ENCODE measurements at places on chromosomes 16 and 17. TPM values are rescaled to one million over a fixed set of nuclear protein-coding genes. Genes with fewer than 3 reads are reported as not detected.
A peak's percentile ranks its signal among the peaks of the same experiment; 100 is the strongest.

DNA sequence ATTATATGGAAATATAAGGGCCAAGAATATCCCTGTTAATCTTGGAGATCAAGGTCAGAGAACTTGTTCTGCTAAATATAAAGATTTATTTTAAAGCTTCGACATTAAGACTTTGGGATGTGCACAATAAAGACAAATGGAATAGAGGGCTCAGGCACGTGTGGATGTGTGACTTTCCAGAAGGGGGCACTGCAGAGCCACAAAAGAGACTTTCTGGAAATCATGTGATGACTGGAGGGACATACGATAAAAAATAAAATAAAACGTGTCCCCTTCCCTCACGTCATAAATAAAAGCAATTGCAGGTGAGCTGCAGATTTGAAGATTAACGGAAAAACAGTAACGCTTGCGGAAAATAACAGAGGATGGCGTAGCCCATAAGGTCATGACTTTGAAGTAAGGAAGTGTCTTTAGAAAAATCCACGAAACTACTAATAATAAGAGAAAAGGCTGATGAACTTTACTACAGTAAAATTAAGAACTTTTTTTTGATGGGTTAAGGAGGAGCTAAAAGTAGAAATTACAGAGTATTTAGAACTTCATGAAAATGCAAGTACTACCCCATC lies 9.4 kb upstream of the ENGASE start:
- no peak overlapping the region for H3K4me3 ChIP-seq
- no peaks in the 10 kb centered on the region for H3K27me3 ChIP-seq
- H3K4me1 ChIP-seq, result no peaks in the 10 kb centered on the region
- no peak for DNase-seq
- no peak overlapping the region for H3K27ac ChIP-seq

Gene SEPTIN12
- 0.42 TPM for total RNA-seq

- no peak overlapping the region for H3K4me3 ChIP-seq
- H3K27me3 ChIP-seq, result peaks cover 3% of the 10 kb centered on the region
- no peaks in the 10 kb centered on the region for H3K36me3 ChIP-seq
These were observed 53.4 kb upstream of the NKD1 start for GRCh38 chr16:50494501-50495491.

- H3K4me1 ChIP-seq, result peaks cover 9% of the 10 kb centered on the region
- no peak overlapping the region for H3K4me3 ChIP-seq
- no peaks in the 10 kb centered on the region for H3K27me3 ChIP-seq
- DNase-seq, result no peak
- H3K27ac ChIP-seq, result no peak overlapping the region
These were observed 12.6 kb downstream of the IL34 start for GRCh38 chr16:70658921-70659320.

- H3K36me3 ChIP-seq, result no peaks in the 10 kb centered on the region
- peaks cover 13% of the 10 kb centered on the region for H3K4me1 ChIP-seq
- peak overlapping the region; percentile 78 for H3K4me3 ChIP-seq
- peak overlapping the region; percentile 83 for H3K27ac ChIP-seq
- no peak for DNase-seq
- no peaks in the 10 kb centered on the region for H3K27me3 ChIP-seq
These were observed 1.4 kb downstream of the APRT start for GRCh38 chr16:88810166-88810911.

DNA sequence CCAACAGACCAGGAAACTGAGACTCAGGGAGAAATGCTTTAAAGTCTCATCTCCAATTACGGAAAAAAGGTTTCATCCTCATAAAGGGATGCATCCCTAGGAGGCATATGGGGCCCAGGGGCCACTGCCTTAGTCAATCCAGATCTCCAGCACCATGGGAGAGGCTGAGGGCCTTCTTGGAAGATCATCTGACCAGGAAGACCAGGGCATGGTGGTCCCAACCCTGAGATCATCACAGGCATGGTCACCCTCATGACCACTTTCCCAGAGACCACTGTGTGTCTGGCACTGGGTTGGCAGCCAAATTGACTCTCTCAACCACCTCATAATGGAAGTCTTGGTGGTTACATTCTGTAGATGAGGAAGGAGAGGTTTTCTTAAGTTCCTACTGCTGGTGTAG lies 23.4 kb upstream of the CES5A start:
- peaks cover 13% of the 10 kb centered on the region for H3K27me3 ChIP-seq
- DNase-seq, result no peak
- no peak overlapping the region for H3K4me3 ChIP-seq
- no peaks in the 10 kb centered on the region for H3K36me3 ChIP-seq

DNA sequence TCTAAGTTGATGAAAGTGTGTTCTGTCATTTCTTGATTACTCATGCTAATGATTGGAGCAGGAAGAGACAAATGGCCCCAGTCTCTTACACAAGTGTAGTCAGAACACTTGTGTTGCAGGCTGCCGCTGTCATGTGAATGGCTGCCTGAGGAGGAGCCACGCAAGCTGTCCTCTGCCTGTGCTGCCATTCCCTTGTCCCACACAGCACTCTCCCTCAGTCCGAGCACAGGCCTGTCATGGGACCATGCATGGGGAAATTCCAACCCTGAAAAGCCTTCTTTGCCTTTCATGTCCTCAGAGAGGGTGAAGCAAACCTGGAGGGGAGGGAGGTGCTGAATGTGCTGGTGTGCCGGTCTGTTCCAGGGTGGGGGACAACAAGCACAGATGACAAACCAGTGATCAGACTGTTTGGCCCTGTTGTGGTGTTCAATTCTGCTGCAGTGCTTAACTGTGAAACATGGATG lies 109.4 kb downstream of the MRTFB start:
- H3K27me3 ChIP-seq, result no peaks in the 10 kb centered on the region
- H3K27ac ChIP-seq, result peak overlapping the region; percentile 23
- H3K4me3 ChIP-seq, result no peak overlapping the region

Gene ABCC11
- total RNA-seq, result 0.47 TPM

DNA sequence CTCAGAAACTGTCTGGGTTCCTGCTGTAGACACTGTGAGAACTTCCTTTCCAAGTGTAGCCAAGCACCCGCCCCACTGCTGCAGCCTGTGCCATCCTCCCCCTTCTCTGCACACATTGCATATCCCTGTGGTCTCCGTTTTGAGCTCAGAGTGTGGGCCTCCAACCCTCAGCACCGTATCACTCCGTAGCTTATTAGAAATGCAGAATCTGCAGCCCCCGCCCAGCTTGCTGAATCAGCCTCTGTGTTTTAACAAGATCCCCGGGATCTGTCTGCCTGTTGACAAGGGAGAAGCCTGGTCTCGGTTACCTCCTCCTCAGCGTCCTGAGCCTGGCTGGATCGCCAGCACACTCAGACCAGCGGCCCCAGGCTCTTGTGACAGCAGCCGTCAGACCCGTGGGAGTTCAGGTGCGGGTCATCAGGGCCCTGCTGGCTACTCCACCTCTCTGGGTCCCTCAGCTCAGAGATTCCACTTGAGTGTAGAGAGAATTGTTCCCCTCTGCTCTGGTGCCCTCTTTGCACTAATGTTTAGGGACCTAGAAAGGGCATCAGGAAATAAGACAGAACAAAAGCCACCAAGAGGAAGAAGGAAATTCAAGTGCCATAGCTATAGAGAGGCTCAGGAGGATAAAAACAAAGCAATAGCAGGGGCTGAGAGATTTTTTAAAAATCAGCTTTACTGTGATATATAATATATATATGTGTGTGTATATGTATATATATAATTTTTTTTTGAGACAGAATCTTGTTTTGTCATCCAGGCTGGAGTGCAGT lies 92.3 kb downstream of the PITPNC1 start:
- H3K36me3 ChIP-seq, result peaks cover 4% of the 10 kb centered on the region
- H3K27me3 ChIP-seq, result no peaks in the 10 kb centered on the region
- H3K27ac ChIP-seq, result peak overlapping the region; percentile 60

Gene CFAP97D1
- 0.07 TPM for total RNA-seq

Gene PIPOX
- total RNA-seq, result 4.1 TPM

DNA sequence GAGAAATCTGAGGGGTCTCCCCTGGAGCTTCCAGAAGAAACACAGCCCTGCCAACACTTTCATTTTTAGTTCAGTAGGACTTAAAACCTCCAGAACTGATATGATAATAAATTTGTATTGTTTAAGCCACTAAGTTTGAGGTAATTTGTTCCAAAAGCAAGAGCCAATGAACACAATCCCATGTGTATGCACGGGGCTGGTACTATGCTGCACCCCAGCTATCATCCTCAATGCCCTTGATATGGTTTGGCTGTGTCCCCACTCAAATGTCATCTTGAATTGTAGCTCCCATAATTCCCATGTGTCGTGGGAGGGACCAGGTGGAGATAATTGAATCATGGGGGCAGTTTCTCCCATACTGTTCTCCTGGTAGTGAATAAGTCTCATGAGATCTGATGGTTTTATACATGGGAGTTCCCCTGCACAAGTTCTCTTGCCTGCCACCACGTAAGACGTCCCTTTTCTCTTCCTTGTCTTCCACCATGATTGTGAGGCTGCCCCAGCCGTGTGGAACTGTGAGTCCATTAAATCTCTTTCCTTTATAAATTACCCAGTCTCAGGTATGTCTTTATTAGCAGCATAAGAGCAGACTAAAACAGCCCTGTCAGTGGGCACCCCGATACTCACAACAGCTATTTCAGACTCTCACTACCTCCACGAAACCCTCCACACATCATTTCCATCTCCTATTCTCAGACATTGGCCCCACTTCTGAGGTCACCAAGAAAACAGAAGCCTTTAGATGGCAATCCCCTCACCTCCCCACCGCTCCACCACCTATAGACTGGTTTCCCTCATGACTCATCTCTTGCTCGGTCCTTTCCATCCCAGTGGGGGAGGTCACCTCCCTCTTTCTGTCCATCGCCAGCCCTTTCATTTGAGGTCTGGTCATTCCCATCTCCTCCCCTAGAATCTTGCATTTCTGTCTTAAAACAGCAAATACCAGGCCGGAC lies 8.9 kb upstream of the CACNG1 start:
- H3K27me3 ChIP-seq, result peaks cover 3% of the 10 kb centered on the region
- no peak for DNase-seq
- no peaks in the 10 kb centered on the region for H3K36me3 ChIP-seq
- peaks cover 2% of the 10 kb centered on the region for H3K4me1 ChIP-seq
- H3K27ac ChIP-seq, result no peak overlapping the region
- no peak overlapping the region for H3K4me3 ChIP-seq

GRCh38 chr17:32596628-32597027 lies 109.8 kb downstream of the CDK5R1 start:
- H3K4me3 ChIP-seq, result no peak overlapping the region
- H3K36me3 ChIP-seq, result peaks cover 29% of the 10 kb centered on the region
- DNase-seq, result no peak
- no peaks in the 10 kb centered on the region for H3K27me3 ChIP-seq
- no peaks in the 10 kb centered on the region for H3K4me1 ChIP-seq

- DNase-seq, result no peak
- no peak overlapping the region for H3K27ac ChIP-seq
- peaks cover 8% of the 10 kb centered on the region for H3K36me3 ChIP-seq
These were observed 29.1 kb downstream of the EFCAB13 start for GRCh38 chr17:47352848-47353247.

GRCh38 chr16:58269526-58269925 lies 25.3 kb downstream of the PRSS54 start:
- peaks cover 16% of the 10 kb centered on the region for H3K36me3 ChIP-seq
- no peak overlapping the region for H3K27ac ChIP-seq
- no peaks in the 10 kb centered on the region for H3K27me3 ChIP-seq
- H3K4me3 ChIP-seq, result no peak overlapping the region

GRCh38 chr17:64781014-64781756 lies 119.1 kb upstream of the SMURF2 start:
- no peak overlapping the region for H3K27ac ChIP-seq
- DNase-seq, result peak; percentile 46
- peaks cover 34% of the 10 kb centered on the region for H3K4me1 ChIP-seq
- H3K36me3 ChIP-seq, result peaks cover 9% of the 10 kb centered on the region
- H3K27me3 ChIP-seq, result peaks cover 52% of the 10 kb centered on the region
- H3K4me3 ChIP-seq, result peak overlapping the region; percentile 65

DNA sequence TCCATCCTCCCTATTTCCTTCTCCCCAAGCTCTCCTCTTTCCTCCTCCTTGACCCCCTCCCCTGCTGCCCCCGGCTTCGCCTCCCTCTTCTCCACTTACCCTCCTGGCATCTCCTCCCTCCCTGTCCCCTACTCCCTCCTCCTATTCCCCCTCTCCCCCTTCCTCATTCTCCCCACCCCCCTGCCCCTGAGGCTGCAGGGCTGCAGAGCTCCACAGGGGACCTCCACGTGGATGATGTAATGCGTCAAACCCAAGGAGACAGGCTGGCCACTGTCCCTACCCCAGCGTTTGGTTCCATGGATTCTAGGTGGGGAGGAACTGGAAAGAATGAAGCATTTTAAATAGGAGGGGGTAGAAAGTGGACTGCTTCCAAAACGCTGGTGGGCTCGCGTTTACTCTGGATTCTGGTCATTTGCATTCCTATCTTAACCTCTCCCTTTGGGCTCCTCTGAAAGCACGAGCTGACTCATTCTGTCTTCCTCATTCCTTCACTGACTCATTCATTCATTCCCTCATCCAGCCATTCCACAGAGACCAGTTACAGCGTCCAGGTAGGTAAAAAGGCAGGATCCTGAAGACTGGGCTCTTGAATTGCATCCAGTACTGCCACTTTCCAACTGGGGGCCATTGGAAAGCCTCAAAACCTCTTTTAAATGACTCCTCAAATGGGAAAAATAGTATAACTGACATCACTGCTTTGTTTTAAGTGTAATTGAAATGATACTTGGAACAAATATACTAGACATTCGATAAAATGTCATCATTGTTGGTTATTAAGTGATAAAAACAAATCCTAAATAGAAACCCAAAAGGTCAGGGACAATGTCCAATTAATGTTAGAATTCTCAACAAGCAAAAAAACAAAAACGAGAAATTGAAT lies 943 bp upstream of the COTL1 start:
- H3K4me3 ChIP-seq, result peak overlapping the region; percentile 33
- peaks cover 39% of the 10 kb centered on the region for H3K4me1 ChIP-seq
- peak overlapping the region; percentile 86 for H3K27ac ChIP-seq
- DNase-seq, result no peak
- no peaks in the 10 kb centered on the region for H3K27me3 ChIP-seq

Gene TPSAB1
- total RNA-seq, result not detected

Gene KRT33B
- total RNA-seq, result not detected

DNA sequence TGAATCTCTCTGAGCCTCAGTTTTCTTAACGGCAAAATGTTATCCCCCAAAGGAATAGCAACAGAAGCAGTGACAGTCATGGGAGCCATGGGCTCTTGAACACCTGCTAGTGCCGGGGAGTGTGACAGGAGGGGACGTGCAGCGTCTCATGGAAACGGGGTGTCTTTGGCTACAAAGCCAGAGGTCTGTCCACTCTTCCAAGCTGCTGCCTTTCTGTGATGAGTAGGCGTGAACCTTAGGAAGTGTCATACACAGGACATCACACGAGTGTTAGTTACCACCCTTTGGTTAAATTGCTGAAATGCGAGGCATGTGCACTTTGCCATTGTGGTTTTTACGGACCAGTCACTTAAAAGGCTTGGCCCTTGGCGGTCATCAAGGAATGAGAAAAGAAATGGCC lies 93.4 kb downstream of the IRF8 start:
- no peak overlapping the region for H3K27ac ChIP-seq
- DNase-seq, result no peak
- H3K36me3 ChIP-seq, result no peaks in the 10 kb centered on the region
- H3K27me3 ChIP-seq, result peaks cover 36% of the 10 kb centered on the region

GRCh38 chr17:15270628-15271381 lies 5.7 kb upstream of the PMP22 start:
- no peak overlapping the region for H3K4me3 ChIP-seq
- peaks cover 15% of the 10 kb centered on the region for H3K4me1 ChIP-seq
- H3K27me3 ChIP-seq, result peaks cover 33% of the 10 kb centered on the region
- no peaks in the 10 kb centered on the region for H3K36me3 ChIP-seq

All from mesothelial cell of epicardium (in vitro differentiated cells).